ENCODE measurements at places on chromosomes 6 and 20.

DNA sequence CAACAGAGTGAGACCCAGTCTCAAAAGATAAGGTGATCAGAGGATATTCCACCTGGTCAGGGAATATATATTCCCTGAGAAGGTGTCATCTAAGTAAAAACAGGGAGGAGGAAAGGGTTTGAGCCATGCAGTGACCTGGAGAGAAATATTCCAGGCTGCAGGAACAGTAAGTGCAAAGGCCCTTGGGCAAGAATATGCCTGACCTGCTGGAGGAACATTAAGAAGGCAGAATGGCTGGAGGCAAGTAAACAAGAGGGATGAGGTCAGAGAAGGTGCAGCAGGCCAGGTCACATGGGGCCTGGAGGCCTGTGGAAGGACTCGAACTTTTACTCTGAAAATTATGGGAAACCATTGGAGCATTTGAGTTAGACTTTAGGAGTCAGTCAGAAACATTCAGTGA is 6.7 kb downstream of the DEF6 start:
- no peak for DNase-seq

GRCh38 chr20:2804852-2805688 is 4.6 kb upstream of the CPXM1 start:
- no peak for DNase-seq

DNA sequence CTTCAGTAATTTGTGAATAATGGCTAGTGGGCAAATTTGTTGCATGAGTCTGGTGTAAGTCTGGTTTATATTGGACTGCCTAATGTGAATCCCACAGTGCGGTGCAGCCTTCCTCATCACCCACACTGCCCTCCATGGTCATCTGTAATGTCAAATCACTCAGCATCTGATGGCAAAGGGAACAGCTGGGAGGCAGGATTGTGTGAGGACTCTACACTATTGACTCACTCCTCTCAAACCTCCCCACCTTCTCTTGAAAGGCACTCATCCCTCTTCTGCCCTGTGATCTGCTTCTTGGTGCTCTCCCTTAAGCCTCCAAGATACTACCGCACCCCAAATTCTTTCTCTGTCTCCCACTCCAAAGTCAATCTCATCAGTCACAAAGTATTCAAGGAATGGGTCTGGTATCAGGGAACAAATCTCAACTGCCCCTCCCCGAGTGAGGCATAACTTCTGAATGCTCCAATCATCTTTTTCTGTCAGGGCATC is 146.0 kb upstream of the BEND6 start:
- no peak for DNase-seq

DNA sequence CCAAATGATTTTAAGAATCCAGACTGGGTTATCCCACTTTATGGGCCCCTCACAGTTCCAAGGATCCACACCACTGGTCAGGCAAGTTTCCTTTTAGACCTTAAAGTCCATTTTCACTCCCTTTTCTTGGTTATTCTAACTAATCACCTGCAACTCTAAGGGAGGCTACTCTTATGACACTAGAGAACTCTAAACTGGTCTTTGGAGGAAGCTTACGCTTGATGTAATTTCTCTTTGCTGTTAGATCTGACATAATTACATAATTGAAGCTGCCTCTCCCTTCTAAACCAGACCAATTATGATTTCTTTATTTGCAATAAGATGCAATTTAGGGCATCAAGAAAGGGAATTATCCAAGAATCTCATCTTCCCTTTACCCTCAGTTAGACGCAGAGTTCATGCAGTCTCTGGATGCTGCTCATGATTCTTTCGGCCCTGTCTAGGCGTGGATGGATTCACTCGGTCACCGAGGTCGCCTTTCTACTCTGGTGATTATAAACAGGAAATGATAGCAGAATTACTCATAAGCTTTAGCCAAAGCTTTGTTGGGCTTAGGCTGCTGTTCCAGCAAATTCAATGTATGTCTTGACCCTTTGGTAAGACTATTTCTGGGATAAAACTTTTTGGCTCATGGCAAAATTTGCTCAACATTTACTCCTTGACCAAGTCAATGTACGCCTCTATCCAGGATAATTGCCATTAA is 166.4 kb upstream of the PRND start:
- no peak for DNase-seq

DNA sequence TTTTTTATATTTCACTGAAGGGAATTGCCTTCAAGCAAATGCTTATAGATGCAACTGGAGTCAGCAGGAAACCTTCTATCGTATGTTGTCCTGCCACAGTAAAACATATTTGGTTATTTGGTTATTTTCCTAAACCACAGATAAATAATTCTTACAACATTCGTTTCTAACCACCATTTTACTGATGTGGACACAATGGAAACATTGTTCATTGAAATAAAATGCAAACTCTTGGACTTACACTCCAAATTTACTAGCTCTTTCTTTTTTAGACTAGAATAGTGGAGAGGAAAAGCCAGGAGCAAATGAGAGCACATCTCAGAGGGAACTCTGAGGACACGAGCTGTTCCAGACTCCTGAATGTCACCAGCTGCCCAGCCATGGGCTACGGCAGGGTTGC is 114.8 kb downstream of the RPS12 start:
- DNase-seq = no peak

DNA sequence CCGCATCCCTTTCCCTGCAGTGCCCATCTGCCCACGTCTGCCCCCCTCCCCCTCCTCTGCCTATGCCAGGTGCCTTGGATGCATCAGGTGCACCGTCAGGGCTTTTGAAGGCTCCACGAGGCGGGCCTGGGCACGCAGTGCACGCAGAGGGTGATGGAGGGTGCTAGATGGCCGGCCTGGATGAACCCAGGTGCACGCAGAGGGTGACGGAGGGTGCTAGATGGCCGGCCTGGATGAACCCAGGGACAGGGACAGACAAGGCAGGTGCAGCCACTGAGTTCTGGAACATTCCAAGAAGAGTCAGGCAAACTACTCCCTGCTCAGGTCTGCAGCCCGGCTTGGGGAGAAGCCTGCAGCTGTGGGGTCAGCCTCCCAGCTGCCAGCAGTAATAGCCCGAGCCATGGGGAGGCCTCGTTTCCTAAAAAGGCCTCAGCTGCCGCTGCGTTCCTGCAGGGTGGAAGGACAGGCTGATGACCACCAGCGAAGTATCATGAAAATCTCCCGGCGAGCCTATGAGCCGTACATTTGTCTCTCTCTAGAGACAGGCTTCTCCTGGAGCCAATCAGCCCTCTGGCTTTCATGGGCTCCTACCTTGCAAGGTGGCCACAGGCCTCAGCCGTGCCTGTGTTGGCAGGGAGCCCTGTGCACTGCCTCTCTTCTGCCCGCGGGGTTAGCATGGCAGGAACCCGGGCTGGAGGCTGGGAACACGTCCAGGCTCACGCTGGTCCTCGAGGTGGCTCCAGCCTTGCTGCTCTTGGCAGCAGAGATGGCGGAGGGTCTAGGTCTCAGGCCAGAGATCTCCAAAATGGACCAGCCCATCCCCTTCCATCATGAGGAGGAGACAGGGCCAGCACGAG is 29.6 kb downstream of the NTSR1 start:
- DNase-seq = no peak

- DNase-seq = no peak
Measured at GRCh38 chr6:1893470-1894130, 283.9 kb downstream of the FOXC1 start.

DNA sequence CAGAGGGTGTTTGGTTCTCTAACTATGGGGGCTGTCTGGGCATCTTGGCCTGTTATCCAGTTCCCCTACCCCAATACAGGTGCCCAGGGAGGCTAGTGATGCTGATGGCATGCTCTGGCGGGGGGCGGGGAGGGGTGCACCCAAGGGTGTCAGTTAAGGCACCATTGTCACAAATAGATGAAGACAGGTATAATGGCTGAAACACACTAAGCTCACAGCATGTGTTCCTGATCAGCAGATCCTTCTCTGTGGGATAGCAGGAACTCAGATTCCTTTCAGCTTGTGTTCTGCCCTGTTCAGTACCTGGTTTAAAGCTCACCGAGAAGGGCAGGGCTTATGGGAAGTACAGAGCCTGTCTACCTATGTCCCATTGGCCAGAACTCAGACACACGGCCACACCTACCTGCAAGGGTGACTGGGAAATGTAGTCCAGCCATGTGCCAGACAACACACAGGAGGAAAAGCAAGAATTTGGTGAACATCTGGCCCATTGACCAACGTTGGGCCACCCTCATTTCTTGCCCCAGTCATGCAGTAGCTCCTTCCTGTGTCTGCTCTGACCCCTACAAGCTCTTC is 3.4 kb upstream of the RSPO4 start:
- DNase-seq = no peak

- DNase-seq = no peak
Measured at GRCh38 chr6:118865100-118865391, 28.9 kb upstream of the ASF1A start.

DNA sequence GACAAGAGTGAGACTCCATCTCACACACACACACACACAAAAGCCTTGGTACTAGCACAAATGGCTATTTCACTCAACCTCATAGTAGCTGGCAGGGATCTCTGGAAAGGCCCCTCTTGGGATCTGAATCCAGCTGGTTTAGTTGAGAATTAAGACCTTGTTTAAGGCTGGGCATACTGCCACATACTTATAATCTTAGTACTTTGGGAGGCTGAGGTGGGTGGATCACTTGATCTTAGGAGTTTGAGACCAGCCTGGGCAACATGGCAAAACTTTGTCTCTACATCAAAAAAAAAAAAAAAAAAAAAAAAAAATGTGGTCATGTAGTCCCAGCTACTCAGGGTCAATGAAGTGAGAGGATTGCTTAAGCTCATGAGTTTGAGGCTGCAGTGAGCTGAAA is 628.3 kb downstream of the MMUT start:
- no peak for DNase-seq

GRCh38 chr20:59640267-59640666 is 35.9 kb downstream of the PHACTR3 start:
- no peak for DNase-seq

DNA sequence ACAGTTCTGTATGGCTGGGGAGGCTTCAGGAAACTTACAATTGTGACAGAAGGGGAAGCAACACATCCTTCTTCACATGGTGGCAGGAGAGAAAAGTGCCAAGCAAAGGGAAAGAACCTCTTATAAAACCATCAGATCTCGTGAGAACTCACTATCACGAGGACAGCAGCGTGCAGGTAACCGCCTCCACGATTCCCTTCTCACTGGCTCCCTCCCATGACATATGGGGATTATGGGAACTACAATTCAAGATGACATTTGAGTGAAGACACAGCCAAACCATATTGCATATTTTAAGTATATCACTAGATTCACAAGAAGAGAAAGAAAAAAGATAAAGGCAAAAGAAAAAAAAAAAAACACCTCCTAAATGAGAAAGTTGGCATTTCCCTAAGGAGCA is 431.9 kb upstream of the RGS17 start:
- DNase-seq = no peak

GRCh38 chr6:124679387-124679786 is 282.9 kb upstream of the RNF217 start:
- no peak for DNase-seq

GRCh38 chr20:15739035-15739434 is 834.2 kb downstream of the KIF16B start:
- no peak for DNase-seq

GRCh38 chr6:17103715-17104114 is 1.9 kb downstream of the STMND1 start:
- no peak for DNase-seq

GRCh38 chr6:143961886-143962878 is 45.9 kb downstream of the PLAGL1 start:
- no peak for DNase-seq

- no peak for DNase-seq
Measured at GRCh38 chr6:51928320-51928719, 159.1 kb downstream of the PKHD1 start.

- no peak for DNase-seq
Measured at GRCh38 chr20:14881518-14881917, 544.1 kb upstream of the FLRT3 start.

DNA sequence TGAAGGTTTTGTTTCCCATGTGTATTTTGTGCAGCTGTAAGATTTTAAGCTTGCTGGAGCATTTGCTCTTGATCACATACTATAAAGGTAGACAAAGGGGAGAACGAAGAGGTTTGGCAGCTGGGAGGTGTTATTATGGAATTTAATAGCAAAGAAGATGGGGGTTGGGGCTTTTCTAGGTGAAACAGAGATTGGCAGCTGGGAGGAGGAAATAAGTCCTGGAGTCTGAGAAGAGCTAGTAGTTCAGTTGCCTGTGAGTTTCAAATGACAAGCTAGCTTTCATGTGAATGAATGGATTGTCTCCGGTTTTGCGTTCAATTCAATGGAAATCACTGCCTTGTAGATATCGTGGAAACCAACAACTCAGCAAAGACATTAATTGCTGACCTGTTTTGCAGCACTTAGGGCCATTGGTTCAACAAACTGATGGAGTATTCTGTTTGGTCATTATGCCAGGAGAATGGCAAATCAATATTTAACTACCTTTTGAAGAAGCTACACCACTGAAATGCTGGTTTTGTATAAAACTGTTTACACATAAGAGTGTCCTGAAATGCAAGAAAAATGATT is 38.1 kb upstream of the FLRT3 start:
- no peak for DNase-seq

DNA sequence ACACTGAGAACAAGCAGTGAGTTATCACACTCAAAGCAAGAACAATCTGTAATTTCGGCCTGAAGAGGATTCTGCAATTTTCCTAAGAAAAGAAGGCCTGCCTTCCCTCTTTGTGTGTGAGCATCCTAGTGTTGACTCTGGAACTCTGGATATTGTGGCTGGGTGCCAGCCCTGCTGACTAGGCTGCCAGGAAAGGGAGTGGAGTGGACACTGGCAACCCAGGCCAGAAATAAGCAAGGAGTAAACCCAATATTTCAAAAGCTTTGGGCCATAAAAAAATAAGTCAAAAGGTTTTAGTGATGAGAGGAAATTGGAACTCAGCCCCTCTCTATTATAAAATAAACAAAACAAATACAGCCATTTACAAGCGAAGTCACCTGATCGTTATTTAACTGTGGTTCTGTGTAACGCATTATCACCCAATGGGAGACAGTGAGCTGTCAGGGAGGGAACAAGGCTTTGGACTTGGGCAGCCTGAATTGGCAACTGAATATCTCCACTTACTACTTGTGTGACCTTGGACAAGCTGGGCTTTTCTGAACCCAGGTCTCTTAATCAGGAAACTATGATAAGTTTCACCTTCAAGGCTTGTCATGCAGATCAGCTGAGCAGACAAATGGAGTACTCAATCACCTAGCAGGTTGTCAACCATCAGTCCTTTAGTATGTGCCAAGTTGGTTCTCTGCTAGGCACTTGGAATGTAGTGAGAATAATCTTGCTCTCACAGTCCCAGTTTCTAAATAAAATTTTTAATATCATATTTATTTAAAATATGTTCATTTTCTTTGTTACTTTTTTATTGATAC is 196.2 kb downstream of the PAX1 start:
- no peak for DNase-seq
